ENCODE measurements at places on chromosomes 13 and 19. TPM values are rescaled to one million over a fixed set of nuclear protein-coding genes. Genes with fewer than 3 reads are reported as not detected.

DNA sequence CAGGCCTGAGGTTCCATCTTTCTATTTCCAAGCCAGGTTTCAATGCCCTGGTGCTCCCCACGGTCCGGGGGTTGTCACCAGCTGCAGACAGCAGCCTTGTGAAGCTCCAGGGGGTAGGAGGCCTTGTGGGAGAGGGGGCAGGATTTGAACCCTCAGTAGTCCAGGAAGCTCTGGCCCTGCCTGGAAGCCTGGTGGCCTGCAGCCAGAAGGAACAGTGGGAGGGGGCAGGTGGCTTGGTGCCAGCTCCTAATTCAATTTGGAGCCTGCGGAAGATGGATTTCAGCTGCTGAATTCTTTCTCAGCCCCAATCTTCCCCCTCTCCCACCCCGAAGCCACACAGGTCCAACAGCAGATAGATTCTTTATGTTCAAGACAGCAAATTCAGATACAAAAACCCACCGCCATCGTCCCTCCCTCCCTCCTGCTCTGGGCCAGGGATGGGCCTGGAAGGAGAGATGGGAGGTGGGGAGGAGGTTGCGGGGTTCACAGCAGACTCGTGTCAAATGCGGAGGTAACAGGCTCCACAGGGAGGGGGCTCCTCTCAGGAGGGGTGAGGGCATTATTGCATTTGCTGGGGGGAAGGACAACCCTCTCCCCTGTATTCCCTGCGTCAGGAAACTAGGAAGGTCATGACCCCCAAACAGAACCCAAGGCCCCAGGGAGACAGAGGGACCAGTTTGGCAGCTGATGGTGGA lies 2.4 kb upstream of the PTGER1 start:
- no peak for DNase-seq

GRCh38 chr13:80239116-80239515 lies 101.8 kb downstream of the SPRY2 start:
- DNase-seq, result no peak

The ZNF221 gene
- 2.6 TPM for total RNA-seq

DNA sequence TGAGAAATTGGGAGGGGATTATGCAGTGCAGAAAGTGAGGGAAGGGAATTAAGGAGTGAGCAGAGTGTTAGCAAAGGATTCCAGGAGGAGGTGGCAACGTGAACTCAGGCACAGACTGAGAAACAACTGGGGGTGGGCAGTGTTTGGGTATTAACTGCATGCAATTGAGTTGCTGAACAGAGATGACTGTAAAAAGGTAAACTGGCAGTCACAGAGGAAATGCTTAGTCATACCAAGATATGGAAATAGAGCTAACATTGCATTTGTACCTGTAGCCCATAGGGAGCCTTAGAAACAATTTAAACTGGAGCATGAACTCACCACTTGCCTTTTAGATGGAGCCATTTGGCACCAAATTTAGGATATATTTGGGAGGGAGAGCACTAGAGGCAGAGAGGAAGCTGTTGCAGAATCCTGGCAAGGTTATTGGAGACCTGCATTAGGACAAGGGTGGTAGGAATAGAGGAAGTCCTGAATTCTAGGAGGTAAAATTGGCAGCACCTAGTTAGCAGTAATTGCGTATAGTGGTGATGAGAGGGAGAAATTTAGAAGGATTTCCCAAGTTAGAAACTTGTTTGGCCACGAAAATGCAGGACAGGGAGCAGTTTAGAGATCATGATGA lies 100.6 kb upstream of the FRY start:
- no peak for DNase-seq

The RASA3 gene
- 17.5 TPM for total RNA-seq

DNA sequence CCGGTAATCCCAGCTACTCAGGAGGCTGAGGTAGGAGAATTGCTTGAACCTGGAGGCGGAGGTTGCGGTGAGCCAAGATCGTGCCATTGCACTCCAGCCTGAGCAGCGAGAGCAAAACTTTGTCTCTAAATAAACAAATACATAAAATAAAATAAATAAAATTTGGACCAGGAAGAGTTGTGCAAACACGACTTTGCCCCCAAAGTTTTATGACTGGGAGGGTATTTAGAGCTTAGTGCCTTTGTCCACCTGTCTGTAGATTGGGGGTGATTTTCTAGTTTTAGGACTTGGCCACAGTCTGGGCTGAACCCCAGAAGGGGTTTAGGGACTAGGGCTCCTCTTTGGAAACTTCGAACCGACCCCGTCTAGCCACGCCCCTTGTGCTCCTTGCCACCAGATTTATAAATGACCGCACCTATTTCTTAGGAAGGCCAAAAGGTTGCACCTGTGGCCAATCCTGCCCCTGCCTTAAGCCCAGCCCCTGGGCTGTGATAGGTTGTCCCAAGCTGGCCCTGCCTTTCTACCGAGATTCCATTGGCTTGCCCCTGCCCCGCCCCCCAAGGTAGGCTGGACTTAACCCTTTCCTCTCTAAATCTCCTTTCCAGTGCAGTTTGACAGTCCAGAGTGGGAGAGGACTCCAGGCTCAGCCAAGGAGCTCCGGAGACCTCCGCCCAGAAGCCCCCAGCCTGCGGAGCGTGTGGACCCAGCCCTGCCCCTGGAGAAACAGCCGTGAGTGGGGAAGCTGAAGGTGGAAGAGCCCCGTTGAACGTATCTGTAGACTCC lies 5.3 kb downstream of the SHD start:
- DNase-seq, result no peak

The KLF2 gene
- total RNA-seq, result 87.6 TPM

DNA sequence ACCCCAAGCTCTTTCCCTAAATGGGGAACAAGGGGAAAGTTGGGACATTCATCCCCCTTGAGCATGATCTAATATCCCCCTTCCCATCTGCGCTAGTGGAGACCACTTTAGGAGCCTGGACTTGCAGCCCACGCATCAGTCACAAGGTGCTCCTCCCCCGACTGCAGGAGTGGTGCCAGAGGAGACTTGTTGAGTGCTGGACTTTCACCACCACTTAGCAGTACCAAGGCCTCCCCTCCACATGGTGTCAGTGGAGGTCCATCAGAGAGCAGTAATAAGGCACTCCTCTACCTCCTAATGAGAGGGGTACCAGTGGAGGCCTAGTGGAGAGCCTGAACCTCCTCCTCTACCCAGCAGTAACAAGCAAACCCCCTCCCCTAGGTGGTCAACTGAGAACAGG lies 22.5 kb downstream of the CAB39L start:
- DNase-seq, result no peak

DNA sequence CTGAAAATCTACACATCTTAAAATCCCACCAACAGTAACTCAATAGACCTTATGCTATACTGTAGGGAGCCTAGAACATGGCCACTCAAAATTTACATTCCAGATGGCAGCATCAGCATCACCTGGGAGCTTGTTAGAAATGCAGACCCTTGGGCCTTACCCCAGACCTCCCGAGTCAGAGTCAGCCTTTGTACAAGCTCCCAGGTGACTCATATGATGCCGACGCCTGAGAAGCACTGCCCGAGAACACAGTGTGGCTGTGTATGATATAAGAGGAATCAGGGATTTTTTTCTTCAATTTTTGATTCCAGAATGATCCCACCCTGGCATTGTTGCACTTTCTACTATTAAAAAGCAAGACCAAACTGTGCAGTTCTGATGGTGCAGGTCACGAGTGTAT lies 35.9 kb upstream of the CNMD start:
- no peak for DNase-seq

The ZNF66 gene
- 19.1 TPM for total RNA-seq

- no peak for DNase-seq
Observed at GRCh38 chr13:41613984-41614661, 156.8 kb downstream of the RGCC start.
